ENCODE measurements at places on chromosomes 16 and 17. TPM values are rescaled to one million over a fixed set of nuclear protein-coding genes. Genes with fewer than 3 reads are reported as not detected.
A peak's percentile ranks its signal among the peaks of the same experiment; 100 is the strongest.

- no peaks in the 10 kb centered on the region for H3K27me3 ChIP-seq
- no peak overlapping the region for H3K4me3 ChIP-seq
- H3K4me1 ChIP-seq = no peaks in the 10 kb centered on the region
Measured at GRCh38 chr17:64572682-64573154, 65.9 kb downstream of the CEP95 start.

PLCD3 gene
- 8.2 TPM for total RNA-seq

GRCh38 chr17:4849011-4849536 is 15.9 kb downstream of the MINK1 start:
- H3K4me3 ChIP-seq = no peak overlapping the region
- no peaks in the 10 kb centered on the region for H3K4me1 ChIP-seq
- no peak overlapping the region for H3K27ac ChIP-seq
- H3K36me3 ChIP-seq = no peaks in the 10 kb centered on the region
- H3K27me3 ChIP-seq = no peaks in the 10 kb centered on the region

DNA sequence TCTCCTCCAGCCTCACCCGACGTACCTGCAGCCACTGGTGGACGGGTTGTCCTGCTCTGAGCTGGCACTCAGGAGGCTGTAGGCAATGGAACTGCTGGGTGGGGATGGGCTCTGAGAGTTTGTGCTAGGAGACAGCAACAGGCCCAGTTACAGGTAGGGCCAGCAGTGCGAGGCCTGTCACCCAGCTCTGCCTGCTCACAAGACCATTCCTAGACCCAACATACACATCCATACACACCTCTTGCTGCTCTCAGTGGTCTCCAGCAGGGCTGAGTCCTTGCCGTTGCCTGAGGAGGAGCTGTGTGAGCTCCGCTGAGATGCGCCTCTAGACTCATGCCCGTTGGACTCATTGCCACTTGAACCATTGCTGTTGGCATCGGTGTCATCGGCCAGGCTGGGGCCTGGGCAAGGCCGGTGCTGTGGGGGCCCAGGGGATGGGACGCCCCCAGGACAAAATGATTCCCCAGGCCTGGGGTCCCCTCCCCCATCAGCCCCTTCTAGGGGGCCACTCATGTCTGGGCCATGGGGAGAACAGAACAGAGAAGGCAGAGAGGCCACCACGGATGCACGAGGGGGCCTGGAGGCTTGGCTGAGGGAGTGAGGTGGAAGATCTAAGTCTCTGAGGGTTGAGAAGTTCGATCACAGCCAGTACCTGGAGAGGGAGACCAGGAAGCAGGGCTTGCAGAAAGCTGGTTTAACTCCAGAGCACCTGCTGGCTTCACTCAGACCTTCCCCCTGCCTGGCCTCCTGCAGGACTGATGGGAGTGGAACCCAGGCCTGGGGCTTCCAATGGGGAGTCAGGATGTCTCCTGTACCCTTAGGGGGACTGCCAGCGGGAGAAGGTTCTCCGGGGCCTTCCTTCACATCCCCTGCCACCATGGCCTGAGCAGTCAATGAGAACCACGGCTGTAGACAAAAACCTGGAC is 1.7 kb downstream of the PER1 start:
- no peaks in the 10 kb centered on the region for H3K36me3 ChIP-seq
- H3K27me3 ChIP-seq = no peaks in the 10 kb centered on the region
- DNase-seq = peak; percentile 86
- H3K27ac ChIP-seq = peak overlapping the region; percentile 79
- peaks cover 24% of the 10 kb centered on the region for H3K4me1 ChIP-seq

GRCh38 chr16:56576585-56577299 is 11.9 kb downstream of the MT4 start:
- peak; percentile 72 for DNase-seq
- H3K36me3 ChIP-seq = no peaks in the 10 kb centered on the region
- H3K27me3 ChIP-seq = no peaks in the 10 kb centered on the region
- H3K4me1 ChIP-seq = no peaks in the 10 kb centered on the region

CCDC200 gene
- total RNA-seq = not detected

- peaks cover 12% of the 10 kb centered on the region for H3K4me1 ChIP-seq
- no peak overlapping the region for H3K4me3 ChIP-seq
- no peaks in the 10 kb centered on the region for H3K36me3 ChIP-seq
- no peaks in the 10 kb centered on the region for H3K27me3 ChIP-seq
- DNase-seq = no peak
Measured at GRCh38 chr16:49806446-49806845, 49.5 kb downstream of the ZNF423 start.

DNA sequence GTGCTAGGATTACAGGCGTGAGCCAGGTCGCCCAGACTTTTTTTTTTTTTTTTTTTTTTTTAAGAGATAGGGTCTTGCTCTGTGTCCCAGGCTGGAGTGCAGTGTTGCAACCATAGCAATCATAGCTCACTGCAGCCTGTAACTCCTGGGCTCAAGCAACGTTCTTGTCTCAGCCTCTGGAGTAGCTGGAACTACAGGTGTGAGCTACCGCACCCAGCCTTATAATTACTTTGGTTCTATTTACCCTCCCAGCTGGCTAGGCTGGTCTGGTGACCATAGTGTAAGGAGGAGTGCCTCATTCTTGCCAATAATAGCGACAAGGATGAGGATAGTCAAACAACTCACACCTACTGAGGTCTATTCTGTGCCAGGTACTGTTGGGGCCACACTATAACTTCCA is 39.6 kb upstream of the USP7 start:
- H3K27me3 ChIP-seq = no peaks in the 10 kb centered on the region
- no peak for DNase-seq
- H3K36me3 ChIP-seq = no peaks in the 10 kb centered on the region
- no peaks in the 10 kb centered on the region for H3K4me1 ChIP-seq
- H3K27ac ChIP-seq = no peak overlapping the region
- H3K4me3 ChIP-seq = no peak overlapping the region

ALOX12 gene
- not detected for total RNA-seq

PRR35 gene
- not detected for total RNA-seq

DNA sequence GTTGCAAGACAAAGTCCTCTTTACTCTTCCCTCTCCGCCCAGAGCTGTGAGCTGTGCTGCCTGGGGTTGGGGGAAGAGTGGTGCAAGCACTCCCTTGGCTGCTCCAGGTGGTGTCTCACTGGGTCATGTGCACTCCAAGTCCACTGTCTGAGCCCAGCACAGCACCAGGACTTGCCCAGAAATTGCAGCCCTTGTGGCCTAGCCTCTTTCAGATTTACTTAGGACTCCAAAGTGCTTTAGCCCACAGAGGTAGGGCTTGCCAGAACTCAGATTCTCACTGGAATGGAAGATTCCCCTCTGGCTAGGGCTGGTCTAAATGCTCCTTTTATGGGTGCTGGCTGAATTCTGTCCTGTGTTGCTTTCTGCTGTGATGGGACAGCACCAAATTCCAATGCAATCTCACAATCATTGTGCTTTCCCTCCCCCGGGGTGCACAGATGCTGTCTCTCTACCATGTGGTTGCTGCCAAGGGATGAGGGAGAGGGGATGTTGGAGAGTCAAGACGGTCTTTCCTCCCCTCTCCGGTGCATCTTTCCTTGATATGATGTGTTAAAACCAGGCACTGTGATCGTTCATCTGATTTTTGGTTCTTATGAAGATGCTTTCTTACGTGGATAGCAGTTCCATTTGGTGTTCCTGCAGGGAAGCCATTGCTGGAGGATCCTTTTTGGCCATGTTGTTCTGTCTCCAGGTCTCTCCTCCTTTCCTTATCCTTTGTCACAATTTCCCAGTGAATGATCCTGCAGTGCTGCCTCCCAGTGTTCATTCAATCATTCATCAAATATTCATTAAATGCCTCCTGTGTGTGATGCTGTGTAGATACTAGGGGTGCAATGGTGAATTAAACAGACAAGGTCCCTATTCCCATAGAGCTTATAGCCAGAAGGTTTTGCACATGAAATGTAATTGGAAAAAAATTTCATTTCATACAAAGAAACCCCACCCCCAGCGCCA is 216.3 kb downstream of the SPECC1 start:
- no peaks in the 10 kb centered on the region for H3K27me3 ChIP-seq
- no peaks in the 10 kb centered on the region for H3K36me3 ChIP-seq
- H3K4me1 ChIP-seq = no peaks in the 10 kb centered on the region

GRCh38 chr16:17204206-17204605 is 266.6 kb downstream of the XYLT1 start:
- H3K27ac ChIP-seq = no peak overlapping the region
- no peaks in the 10 kb centered on the region for H3K4me1 ChIP-seq
- no peaks in the 10 kb centered on the region for H3K27me3 ChIP-seq
- H3K4me3 ChIP-seq = no peak overlapping the region
- no peak for DNase-seq

- H3K27ac ChIP-seq = no peak overlapping the region
- no peak for DNase-seq
- no peaks in the 10 kb centered on the region for H3K36me3 ChIP-seq
- H3K27me3 ChIP-seq = peaks cover 5% of the 10 kb centered on the region
Measured at GRCh38 chr17:58330997-58331814, 2.6 kb upstream of the TSPOAP1 start.

DNA sequence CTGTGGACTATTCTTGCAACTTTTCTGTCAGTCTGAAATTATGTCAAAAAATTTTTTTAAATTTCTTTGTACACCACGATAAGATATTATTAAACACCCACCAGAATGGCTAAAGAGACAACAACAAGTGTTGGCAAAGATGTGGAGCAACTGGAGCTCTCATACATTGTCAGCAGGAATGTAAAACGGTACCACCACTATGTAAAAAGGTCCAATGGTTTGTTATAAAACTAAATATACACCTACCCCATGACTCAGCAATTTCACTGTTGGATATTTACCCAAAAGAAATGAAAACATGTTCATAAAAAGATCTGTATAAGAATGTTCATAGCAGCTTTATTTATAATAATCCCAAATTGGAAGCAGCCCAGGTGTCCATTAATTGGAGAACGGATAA is 7.2 kb downstream of the KIAA0753 start:
- peaks cover 16% of the 10 kb centered on the region for H3K36me3 ChIP-seq
- H3K4me1 ChIP-seq = no peaks in the 10 kb centered on the region
- no peak overlapping the region for H3K27ac ChIP-seq
- H3K4me3 ChIP-seq = no peak overlapping the region
- DNase-seq = no peak

- H3K36me3 ChIP-seq = peaks cover 8% of the 10 kb centered on the region
- H3K27ac ChIP-seq = no peak overlapping the region
- no peaks in the 10 kb centered on the region for H3K27me3 ChIP-seq
- H3K4me1 ChIP-seq = no peaks in the 10 kb centered on the region
- DNase-seq = no peak
Measured at GRCh38 chr17:29776026-29776425, 153.3 kb upstream of the CORO6 start.

DNA sequence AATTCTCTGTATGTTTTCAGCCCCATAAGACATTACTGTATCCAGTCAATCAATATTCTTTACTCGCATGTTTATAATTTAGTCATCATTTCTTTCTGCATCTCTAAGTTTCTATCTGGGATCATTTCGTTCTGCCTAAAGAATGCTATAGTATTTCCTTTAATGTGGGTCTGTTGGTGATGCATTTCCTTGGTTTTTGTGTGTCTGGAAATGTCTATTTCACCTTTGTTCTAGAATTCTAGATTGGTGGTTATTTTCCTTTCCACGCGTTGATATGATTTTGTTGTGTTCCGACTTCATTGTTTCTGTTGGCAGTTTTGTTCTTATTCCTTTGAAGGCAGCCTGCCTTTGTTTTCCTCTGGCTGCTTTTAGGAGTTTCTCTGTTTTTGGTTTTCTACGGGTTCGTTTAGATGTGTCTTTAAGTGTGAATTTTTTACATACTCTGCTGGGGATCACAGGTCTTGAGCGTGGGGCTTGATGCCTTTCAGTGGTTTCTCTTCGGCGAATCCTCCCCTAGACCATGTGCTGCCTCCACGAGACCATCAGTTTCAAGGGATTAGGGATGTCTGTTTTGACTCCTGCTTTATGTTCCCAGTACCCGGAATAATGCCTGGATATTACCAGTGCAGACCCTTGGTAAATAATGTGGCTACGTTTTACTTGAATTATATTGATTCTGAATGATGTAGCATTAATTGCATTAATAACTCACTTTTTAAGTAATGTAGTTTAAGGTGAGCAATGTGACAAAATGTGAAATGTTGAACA is 23.5 kb downstream of the POLR3E start:
- H3K4me3 ChIP-seq = no peak overlapping the region
- no peak overlapping the region for H3K27ac ChIP-seq

PIK3R6 gene
- total RNA-seq = not detected

- peak overlapping the region; percentile 83 for H3K4me3 ChIP-seq
- peaks cover 35% of the 10 kb centered on the region for H3K4me1 ChIP-seq
- no peaks in the 10 kb centered on the region for H3K27me3 ChIP-seq
- H3K27ac ChIP-seq = no peak overlapping the region
Measured at GRCh38 chr16:85172455-85173145, 60.3 kb upstream of the CIBAR2 start.

DNA sequence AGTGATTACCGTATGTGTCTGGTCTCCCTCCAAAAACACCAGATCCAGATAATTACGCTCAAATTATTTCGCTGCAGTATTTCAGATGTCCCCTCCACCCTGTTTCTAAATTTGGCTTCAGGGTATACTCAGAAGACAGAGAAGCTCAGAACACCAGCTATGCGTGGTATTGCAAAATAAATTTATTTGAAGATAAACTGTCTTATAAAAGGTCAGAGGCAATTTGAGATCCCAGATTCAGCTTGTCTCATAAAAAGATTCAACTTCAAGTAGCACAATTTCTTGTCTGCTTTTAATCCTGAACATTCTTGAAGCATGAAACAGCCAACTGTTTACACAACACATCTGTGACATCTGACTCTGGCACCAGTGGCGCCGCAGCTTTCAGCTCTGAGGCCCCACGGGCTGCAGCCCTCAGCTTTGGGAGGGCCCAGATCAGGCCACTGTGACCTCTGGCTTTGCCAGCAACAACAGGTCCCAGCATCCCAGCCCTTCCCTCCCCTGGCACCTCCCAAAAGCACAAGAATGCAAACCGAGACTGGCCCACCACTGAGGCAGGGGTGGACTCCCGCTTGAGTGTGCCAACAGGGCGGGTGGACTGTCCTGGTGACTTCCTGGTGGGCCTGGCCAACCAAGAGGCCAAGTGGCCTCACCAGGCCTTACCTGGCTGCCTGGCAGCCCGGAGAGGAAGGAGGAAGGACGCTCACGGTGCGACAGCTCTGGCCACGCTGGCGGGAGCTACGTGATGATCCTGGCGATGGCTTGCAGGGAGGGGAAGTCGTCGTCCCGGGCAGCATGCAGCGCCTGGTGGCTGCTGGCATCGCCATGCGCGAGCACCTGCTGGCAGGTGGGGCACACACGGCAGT is 8.0 kb downstream of the SYNGR3 start:
- no peak overlapping the region for H3K4me3 ChIP-seq
- DNase-seq = no peak
- H3K4me1 ChIP-seq = no peaks in the 10 kb centered on the region
- H3K27me3 ChIP-seq = no peaks in the 10 kb centered on the region
- H3K27ac ChIP-seq = no peak overlapping the region

- no peak overlapping the region for H3K27ac ChIP-seq
- H3K4me1 ChIP-seq = peaks cover 12% of the 10 kb centered on the region
- no peak for DNase-seq
- no peaks in the 10 kb centered on the region for H3K36me3 ChIP-seq
- H3K27me3 ChIP-seq = no peaks in the 10 kb centered on the region
Measured at GRCh38 chr16:3904875-3905274, 24.4 kb upstream of the CREBBP start.

- H3K27ac ChIP-seq = no peak overlapping the region
- no peaks in the 10 kb centered on the region for H3K36me3 ChIP-seq
- no peak for DNase-seq
- H3K27me3 ChIP-seq = no peaks in the 10 kb centered on the region
- H3K4me1 ChIP-seq = no peaks in the 10 kb centered on the region
- no peak overlapping the region for H3K4me3 ChIP-seq
Measured at GRCh38 chr16:55605754-55606336, 39.4 kb downstream of the CAPNS2 start.

- H3K36me3 ChIP-seq = no peaks in the 10 kb centered on the region
- no peaks in the 10 kb centered on the region for H3K27me3 ChIP-seq
- peak; percentile 91 for DNase-seq
- no peak overlapping the region for H3K4me3 ChIP-seq
- H3K27ac ChIP-seq = peak overlapping the region; percentile 41
- H3K4me1 ChIP-seq = peaks cover 43% of the 10 kb centered on the region
Measured at GRCh38 chr16:11315510-11315909, 29.7 kb upstream of the RMI2 start.

Measured in SJCRH30 (cell line).